NCI-H1436 treated with DMSO at 0.1 percent for 48 hours (cell line): ENCODE measurements at places on chromosomes 13 and 19.

DNA sequence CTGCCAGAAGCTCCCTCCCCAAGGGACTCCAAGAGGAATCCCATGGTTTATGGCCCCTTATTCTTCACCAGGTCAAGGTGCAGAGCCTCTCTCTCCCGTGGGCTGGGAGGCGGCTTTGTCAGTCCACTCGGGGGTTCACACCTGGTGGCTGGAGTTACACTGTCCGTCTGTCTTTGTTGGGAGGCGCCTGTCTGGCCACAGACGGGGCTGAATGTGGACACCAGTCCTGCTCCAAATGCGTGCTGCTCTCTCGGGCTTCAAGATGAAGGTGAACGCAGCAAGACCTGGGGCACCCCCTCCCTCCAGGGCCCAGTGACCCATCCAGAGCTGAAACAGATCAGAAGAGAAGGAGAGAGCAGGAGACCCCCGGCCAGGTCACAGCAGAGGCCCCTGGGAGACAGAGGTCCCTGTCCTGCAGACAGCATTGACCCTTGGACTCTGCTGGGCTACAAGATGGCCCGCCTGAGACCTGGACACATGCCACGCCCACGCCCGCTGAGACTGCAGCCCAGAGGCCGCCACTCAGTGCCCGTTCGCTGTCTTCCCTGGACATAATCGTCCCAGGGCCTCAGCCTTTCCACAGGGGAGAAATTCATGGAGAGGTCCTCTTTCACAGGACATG is 29.9 kb upstream of the TUBGCP3 start:
- DNase-seq, result no peak

DNA sequence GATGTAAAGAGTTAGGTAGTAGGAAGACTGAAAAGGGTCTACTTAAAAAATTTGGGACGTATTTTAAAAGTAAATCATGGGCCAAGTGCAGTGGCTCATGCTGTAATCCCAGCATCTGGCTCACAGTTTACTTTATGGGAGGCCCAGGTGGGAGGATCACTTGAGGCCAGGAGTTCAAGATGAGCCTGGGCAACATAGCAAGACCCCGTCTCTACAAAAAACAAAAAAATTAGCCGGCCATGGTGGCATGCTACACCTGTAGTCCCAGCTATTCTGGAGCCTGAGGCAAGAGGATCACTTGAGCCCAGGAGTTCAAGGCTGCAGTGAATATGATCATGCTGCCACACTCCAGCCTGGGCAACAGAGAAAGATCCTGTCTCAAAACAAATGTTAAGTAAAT is 23.0 kb downstream of the UTP14C start:
- no peak for DNase-seq

DNA sequence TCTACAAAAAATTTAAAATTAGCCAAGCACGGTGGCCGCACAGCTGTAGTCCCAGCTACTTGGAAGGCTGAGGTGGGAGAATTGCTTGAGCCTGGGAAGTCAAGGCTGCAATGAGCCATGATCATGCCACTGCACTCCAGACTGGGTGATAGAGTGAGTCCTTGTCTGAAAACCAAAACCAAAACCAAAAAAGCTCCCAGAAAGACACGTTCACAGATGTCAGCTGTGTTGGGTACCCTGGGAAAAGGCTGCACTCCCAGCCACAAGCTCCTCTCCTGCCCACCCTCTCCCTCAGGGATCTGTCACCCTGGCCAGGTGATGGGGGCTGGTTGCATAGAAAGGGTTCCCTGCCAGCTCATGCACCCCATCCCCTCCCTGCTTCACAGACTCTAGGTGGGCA is 53.3 kb downstream of the RNF6 start:
- no peak for DNase-seq

- no peak for DNase-seq
Measured at GRCh38 chr19:17997969-17998826, 9.8 kb upstream of the ARRDC2 start.

DNA sequence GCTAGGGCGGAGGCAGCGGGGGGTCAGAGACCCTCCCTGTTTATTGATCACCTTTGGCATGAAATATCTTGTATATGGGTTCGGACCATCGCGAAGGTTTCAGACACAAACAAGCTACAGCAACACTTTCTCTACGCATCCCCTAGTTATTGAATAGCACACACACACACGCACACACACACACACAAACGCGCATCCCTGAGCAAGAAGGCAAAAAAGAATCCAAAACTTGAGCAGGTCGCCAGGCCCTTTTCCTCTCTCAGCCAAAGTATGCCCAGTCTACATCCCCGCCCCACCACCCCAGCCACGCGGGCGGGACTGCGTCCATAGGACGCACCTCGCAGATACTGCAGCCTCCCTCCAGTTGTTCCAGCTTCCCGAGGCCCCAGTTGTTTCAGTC is 16.0 kb downstream of the POU4F1 start:
- DNase-seq, result no peak

GRCh38 chr19:4140237-4140711 is 13.2 kb upstream of the CREB3L3 start:
- DNase-seq, result no peak

- DNase-seq, result no peak
Measured at GRCh38 chr13:32650705-32651311, 64.6 kb downstream of the PDS5B start.

GRCh38 chr19:34067861-34068271 is 104.4 kb upstream of the LSM14A start:
- DNase-seq, result no peak

GRCh38 chr13:103734837-103735236 is 668.6 kb upstream of the SLC10A2 start:
- DNase-seq, result no peak

DNA sequence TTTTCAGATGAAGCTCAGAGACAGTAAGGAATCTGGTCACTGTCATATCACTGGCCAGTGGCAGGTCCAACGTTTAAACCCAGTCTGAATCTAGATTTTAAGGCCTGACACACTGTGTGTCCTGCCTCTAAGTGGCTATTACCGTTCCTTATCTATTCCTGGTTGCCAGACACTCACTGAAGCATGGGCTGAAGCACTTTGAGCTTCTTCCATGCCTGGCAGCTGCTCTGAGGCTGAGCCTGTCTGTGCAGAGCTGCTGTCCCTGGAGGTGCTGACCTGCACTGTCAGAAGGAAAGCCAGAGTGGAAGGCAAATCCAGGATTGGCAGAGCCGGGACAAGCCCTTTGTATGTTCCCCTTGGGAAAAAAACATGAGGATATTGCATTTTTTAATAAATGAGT is 109.2 kb upstream of the SLC7A1 start:
- DNase-seq, result no peak

GRCh38 chr13:105341256-105341655 is 1194.2 kb downstream of the EFNB2 start:
- DNase-seq, result no peak

DNA sequence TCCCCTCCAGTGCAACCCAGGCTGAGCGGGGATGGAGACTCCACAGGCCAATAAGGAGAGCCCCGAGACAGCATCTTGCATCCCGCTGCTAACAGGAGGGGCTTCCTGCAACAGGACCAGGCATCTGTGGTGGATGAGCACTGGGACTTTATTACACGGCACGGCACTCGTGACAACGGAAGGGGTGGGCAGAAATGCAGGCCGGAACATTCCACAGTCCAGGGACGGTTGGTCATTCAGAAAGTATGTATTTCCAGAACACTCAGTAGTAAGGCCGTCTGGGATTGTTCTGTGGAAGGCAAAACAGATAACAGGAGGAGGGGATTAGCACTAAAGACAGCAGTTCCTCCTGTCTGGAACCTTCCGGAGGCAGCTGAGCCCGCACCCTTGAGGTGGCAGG is 3.3 kb upstream of the TM6SF2 start:
- no peak for DNase-seq

GRCh38 chr13:33213024-33213768 is 72.4 kb downstream of the STARD13 start:
- DNase-seq, result no peak

DNA sequence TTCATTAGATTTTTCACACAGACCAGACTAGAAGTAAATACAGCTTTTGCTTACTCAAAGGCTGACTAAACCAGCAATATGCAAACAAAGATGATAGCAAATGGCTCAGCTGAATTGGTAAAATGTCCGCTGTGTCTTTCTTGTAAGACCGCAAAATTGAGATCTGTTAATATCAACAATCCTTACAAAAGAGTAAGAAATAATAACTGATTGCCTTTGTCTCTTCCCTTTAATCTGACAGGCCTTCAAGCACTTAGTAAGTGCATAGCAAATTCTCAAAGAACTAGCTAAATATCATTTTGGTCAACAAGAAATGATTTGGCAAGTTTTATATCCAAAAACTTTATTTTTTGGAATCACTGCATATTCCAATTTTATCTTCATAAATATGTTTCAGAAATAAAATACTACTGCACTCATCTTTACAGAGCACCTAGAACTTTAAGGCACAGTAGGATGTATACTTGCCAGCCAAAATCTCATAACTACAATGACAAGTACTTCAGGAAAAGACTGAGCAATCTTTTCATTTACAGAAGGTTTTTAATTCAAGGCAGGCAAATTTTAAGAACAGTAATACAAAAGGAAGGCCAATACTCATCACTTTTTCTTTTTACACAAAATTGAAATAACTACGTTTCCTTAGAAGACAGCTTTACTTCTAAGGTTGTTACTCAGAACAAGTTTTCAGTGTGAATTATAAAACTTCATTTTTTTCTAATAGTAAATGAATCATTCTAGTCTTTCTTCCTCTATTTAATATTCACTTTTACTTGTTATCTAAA is 1.1 kb downstream of the ELF1 start:
- DNase-seq, result no peak

- no peak for DNase-seq
Measured at GRCh38 chr19:4559569-4559968, at the start of gene SEMA6B. SEMA6B (minus strand) TSS chr19:4559684; CDS start chr19:4558457, 1,227 bp downstream.

DNA sequence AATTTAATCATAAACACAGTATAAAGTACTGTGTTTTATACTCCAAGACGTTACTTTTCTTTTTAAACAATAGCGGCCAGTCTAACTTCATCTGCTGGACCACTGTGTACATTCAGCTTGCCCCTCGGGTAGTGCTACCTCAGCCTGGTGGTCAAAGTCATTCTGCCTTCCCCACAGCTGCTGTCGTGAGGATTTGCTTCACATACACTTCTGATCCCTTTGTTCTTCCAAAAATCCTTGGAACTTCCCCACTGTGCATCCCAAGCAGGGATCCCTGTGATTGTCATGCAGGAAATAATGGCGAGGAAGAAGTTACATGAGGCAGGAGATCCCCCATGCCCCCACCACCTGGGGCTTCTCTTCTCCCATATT is 234.9 kb upstream of the STARD13 start:
- no peak for DNase-seq

GRCh38 chr19:4109626-4109945 is 14.3 kb downstream of the MAP2K2 start:
- DNase-seq, result no peak

DNA sequence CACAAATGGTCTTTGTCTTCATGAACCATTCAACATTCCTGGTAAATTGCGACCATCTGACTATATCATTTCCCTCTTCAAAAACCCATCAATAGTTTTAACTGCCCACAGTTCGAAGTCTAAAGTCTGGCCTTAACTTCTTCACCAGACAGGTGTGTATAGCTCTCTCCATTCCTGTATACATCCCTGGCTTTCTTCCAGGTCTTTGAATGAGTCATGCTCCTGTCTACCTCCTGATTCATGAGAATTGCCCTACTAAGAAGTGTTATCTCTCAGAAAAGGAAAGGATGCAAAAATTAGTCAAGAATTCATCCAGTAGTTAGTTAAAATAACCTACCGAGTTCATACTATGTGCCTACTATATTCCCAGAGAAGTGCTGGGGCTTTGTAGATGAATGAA is 225.0 kb downstream of the TBC1D4 start:
- no peak for DNase-seq

DNA sequence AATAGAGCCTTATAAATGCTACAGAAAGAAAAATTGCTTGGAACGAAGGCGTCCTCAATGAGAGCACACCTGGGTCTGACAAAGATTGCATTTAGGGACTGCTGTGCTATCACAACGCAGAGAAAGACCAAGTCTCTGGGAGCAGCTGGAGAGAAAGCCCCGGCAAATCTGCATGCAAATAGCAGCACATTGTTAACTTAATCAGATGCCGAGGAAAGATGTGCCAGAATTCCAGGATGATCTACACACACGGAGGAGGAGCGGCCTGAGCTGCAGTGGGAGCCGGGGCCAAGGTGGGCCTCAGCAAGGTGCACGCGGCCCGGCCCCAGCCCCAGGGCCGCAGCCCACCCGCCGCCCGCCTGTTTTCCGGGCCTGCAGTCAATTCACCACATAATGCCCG is 1.4 kb downstream of the ZNF536 start:
- no peak for DNase-seq

DNA sequence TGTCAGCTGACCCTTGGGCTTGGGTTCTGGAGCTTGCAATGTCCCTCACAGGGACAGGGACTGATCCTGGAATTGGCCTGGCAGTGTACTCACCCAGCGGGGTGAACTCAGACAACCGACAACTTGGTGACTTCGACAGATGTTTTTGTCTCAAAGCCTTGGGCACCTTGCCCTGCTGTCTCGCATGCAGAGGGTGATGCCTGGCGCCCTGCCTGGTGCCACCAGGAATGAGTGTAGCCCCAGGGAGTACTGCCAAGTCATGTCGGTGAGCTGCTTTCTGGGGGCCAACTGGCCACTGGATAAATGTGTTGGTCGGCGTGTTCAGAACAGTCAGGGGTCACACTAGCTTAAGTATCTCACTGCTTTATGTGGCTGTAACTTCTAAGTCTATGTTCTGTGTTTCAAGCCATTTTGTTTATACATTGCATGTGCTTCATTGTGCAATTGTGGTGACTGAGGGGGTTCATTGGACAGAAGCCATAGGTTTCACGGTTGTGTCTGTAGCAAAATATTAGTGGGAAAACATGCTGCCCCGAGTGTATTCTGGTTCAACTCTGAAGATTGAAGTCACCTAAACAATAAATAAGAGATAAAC is 96.3 kb upstream of the TNFSF11 start:
- DNase-seq, result no peak

DNA sequence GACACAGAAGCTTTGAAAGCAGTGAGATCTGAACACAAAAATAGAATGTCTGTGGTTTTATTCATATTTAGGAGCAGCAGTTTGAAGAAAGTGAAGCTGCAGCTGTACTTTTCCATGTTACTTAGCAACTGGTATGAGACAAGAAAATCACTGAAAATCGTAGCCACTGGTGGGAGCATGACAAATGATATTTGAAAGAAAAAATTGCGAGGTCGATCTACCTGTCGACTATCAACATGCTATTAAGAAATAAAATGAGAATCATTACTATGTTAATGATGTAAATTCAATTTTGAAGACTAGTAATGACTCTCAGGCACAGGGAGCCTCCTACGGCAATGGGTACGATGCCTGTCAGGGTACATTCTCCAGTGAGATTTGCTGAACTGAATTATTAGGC is 436.4 kb downstream of the SLITRK5 start:
- no peak for DNase-seq

DNA sequence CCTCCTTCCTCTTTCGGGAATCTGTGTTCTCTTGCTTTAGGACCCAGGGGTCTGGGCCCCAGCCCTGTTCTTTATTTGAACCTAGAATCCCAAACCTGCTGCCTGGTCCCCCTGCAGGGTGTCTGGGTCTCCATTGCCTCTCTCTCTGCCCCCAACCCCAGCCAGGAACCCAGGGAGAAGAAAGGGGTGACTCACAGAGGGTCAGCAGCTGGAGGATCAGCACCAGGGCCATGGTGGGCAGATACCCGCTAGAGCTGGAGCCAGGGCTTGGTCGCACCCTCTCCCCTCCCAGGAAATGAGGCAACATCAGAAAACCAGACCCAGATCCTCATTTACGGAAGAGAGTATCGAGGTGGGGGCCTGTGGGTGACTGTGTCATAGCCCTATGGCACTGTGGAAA is at the start of gene OSCAR:
OSCAR (minus strand) TSS at position 243 of the 400 bp plus-strand sequence; CDS start at position 232, 11 bp downstream.
- DNase-seq, result no peak
